ENCODE measurements at places on chromosomes 1 and 21.

DNA sequence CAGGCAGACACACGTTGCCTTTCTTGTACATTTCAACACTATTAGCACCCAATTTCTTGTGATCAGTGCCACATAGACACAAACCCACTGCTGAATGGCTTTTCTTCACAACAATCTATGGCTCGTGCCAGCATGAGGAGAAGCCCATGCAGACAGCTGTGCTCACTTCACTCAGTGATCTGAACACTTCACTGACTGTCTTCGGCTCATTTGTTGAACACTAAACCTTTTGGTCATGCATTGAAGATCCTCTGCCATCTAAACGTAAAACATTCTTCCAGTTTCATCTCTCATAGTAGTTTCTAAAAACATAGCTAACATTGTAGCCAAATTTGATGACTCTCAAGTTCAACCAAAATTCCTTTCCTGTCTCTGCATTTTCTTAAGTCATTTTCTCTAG, 331.0 kb upstream of the ZP4 start:
- no peak for DNase-seq

DNA sequence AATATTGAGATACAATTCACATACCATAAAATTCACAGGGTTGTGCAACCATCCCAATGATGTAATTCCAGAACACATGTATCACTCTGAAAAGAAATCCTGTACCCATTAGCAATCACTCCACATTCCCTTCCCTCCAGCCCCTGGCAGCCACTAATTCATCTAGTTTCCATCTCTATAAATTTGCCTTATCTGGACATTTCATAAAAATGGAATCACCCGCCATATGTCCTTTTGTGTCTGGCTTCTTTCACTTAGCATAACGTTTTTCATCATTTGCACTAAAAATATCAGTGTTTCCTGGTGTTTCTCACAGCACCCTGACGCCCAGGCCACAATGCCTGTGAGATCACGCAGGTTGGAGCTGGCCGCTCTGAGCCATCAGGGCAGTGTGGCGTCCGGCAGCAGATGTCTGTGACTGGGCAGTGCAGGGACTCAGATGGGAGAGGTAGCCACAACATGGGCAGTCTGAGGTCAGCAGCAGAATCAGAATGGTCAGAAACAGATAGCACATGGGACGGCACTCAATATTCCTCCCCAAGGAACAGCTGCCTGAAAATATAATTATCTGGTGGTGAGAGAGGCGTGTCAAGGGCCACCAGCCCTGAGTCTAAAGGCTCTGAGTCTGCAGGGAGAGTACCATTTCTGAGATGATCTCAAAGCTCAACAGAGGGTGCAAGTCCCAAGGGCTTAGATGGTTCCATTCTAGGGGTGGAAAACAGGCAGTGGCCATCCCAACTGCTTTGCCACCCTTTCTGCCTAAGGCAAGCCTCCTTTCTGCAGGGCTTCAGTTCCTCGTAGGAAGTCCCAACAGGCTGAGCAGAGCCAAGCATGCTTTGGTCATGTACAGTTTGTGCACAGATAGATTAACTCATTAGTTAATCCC, 129.4 kb upstream of the EDN2 start:
- DNase-seq: no peak

DNA sequence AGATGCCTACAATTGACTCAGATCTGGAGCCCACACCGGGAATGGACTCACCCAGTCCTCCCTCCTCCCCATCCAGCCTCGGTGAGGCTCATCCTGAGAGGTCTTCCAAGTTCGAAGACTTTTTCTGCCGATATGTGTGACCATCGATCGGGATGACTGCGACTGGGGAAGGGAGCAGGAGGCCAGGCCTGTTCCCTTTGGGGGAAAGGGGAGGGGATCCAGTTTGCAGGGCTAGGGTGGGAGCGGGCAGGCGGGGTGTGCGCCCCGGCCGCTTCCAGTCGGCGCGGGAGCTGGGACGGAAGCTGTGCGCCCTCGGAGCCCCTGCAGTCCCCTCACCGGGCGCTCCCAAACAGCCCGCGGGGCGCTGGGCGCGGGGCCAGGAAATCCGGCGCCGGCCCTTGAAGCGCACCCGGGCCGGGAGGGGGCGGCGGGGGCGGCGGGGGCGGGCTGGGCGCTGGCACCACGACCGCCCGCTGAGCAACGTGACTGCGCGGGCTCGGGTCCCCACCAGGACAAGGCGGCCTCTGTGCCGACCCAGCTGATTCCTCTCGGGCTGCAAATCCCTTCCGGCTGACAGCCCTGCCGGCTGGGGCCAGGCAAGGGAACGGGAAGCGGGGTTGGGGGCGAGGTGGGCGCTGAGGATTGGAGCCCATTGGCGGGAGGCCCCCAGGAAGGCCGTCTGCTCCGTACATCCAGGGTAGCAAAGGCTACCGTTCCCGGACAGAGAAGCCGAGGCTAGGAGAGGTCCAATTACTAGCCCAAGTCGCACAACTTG, 103.9 kb downstream of the EBNA1BP2 start:
- DNase-seq: no peak

GRCh38 chr1:230570724-230571360, 71.4 kb upstream of the COG2 start:
- no peak for DNase-seq
